KBM-7 (cell line): ENCODE measurements at places on chromosomes 3 and 15.

DNA sequence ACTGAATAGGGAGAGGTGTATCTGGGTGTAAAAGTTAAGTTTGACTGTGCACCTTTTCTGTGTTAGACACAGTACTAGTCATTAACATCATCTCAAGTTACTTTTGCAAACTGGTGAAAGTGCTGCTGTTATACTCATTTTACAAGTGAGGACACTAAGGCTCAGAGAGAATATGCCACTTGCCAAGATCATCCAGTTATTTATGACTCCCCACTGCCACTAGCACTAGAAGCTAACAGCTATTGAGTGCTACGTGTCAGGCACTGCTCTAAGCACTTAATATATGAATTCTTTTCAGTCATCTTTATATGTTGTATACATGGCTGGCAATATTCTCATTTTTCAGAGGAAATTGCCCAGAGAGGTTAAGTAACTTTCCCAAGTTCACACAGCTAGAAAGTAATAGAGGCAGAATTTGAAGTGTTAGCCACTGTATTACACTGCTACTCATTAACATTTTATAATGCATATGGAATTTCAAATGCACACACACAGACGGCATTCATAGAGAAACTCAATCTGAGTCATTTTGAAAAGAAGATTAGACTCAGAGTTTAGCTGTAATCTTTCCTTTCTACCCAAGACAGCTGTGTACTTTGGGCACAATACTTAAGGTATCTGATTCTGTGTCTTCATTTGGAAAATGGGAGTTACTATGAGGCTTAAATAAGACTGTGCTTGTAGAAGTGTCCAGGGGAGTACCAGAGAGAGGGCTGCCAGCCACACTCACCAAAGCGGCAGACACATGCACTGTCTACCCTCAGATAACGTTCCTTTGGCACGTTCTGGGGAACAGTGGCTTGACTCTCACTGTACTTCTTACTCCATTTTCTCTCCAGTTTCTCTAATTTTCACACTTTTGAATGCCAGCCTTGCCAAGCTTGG is 1.3 kb upstream of the MASP1 start:
- DNase-seq, result no peak

GRCh38 chr3:14806641-14807263 is 12.0 kb upstream of the FGD5 start:
- peak; percentile 44 for DNase-seq

GRCh38 chr3:8764528-8764927 is 4.9 kb downstream of the OXTR start:
- no peak for DNase-seq

DNA sequence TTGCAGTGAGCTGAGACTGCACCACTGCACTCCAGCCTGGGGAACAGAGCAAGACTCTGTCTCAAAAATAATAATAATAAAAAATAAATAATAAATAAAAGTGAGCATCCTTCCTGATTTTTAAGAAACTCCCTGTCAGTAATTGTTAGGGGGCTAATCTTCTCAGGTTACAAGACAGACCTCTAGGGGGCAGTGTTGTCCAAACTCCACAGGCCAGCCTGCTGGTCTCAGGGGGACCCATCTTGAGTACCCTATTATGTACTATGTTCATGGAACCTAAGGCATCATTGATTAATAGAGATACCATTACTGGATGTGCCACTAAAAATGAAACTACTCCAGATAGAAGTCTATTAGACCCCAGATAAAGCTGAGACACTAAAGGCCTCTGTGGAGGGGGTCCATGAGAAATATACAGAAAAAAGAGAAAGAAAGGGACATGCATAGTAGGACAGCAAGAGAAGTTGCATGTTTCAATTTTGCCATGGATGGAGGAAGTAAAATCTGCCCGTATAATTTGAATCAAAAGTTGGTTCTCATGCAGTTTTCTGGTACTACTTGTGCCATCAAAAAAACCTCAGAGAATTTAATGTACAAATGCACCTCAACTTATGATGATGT is 85.5 kb upstream of the CDV3 start:
- DNase-seq, result peak; percentile 25

DNA sequence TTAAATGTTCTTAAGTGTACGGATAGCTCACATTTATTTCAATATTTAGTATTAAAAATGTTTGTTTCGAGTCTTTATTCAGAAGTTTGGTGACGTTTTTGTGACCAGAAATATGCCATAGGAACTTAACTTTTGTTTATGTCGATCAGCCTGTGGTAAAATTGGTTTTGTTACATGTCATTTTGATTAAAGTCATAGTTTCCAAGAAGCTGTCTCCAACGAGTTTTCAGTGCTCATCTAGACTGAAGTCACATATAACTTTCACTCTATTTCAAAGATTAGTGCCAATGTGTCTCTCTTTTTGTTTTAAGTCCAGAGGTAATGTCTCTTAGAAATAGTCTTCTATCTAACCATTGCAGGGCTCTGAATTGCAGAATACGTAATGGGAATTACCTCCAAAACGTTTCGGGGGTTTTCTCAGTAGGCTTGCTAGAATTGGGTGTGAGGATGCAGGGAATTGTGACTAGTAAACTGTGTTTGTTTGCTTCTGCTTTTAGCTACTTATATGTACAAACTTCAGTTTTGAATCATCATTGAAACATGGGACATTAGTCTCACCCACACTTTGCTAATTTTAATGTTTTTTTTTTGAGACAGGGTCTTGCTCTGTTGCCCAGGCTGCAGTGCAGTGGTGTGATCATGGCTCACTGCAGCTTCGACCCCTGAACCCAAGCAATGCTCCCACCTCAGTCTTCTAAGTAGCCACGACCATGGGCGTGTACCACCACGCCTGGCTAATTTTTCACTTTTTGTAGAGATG is 3.0 kb downstream of the BUB1B start:
- DNase-seq, result no peak

DNA sequence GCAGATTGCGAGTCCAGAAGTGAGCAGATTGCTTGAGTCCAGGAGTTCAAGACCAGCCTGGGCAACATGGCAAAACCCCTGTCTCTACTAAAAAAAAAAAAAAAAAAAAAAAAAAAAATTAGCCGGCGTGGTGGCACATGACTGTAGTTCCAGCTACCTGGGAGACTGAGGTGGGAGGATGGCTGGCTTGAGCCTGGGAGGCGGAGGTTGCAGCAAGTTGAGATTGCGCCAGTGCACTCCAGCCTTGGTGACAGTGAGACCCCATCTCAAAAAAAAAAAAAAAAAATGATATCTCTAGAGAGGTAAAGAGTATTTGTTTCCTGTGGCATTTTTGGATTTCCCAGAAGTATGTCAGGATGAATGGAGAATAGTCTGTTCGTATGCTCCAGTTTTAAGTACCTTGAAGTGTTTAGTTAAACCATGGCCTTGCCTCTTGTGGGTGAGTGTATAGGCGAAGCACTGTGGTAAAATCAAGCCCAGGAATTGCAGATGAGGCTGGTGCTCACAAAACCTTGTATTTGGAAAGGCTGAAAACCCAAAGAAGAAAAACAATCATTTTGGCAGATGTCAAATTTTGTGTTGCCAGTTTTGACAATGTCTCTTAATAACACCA is 5.9 kb downstream of the CACNA1D start:
- no peak for DNase-seq

- no peak for DNase-seq
These were observed 129.3 kb downstream of the TMEM108 start for GRCh38 chr3:133167340-133168024.

- DNase-seq, result no peak
These were observed 164.5 kb downstream of the EBLN2 start for GRCh38 chr3:73225991-73226390.

DNA sequence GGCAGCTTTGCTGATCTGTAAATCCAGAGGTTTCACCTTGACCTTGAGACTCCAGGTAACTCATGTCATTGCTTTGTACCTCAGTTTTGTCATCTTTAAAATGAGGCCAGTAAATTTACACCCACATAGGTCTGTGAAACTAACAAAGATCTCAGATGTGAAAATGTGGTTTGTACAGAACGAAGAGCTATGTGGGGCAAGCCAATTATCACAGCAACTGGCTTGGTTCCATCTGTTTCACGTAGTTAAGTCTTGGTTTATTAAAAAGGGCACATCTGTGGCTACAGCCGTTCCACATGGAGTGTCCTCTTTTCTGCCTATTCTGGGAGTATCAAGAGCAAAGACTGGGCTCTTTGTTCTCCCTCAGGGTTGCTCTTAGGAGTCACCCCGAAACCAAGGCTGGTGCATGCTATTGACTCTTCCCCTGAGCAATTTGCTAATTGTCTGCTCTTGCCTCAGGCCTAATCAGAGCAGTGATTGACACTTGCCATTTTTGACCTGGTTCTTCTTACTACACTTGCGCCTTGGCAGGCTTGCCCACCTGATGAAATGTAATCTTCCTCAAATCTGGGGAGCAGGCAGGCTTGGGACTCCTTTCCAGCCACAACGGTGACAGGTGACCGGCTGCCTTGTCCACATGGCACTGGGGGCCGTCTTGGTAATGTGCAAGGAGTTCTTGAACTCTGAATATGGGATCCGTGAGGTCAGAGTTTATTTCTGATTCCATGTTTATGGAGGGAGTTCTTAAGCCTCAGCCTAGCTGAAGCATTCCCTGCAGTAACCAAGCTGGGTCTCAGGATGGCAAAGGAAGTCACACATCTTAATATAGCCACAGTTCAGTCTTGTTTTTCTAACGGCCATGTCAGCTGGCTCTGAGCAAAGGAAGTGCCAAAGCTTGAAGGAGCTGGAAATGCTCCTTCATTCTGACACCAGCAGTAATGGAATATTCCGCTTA is 40.1 kb downstream of the EAF1 start:
- no peak for DNase-seq

- DNase-seq, result no peak
These were observed 404.4 kb upstream of the KCNMB2 start for GRCh38 chr3:178131801-178132200.
